ENCODE measurements at places on chromosomes 11 and 22. TPM values are rescaled to one million over a fixed set of nuclear protein-coding genes. Genes with fewer than 3 reads are reported as not detected.
A peak's percentile ranks its signal among the peaks of the same experiment; 100 is the strongest.

The ROBO4 gene
- 278 TPM for total RNA-seq

The NRIP3 gene
- 1.2 TPM for total RNA-seq

DNA sequence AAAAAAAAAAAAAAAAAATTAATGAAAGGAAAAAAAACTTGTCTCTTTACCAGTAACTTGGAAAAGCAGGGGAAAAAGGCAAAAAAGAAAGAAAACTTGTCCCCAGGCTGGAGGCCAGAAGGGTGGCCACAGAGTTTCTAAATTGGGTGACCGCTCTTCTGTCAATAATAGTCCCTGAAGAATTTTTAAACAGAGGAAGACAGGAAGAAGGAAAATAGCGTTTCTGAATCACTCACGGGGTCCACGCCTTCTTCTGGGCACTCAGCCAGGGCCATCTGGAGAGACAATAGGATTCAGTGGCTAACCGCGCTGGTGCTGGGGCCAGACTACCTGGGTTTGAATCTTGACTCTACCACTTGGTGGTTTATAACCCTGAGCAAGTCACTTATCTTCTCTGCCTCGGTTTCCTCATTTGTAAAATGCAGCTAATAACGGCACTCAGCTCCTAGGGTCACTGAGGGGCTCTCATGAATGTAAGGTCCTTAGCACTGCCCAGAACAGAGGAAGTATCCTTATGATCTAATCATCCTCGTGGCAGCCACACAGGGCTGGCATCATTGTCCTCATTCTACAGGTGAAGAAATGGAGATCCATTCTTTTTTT is 7.0 kb downstream of the C11orf86 start:
- peak; percentile 37 for DNase-seq

DNA sequence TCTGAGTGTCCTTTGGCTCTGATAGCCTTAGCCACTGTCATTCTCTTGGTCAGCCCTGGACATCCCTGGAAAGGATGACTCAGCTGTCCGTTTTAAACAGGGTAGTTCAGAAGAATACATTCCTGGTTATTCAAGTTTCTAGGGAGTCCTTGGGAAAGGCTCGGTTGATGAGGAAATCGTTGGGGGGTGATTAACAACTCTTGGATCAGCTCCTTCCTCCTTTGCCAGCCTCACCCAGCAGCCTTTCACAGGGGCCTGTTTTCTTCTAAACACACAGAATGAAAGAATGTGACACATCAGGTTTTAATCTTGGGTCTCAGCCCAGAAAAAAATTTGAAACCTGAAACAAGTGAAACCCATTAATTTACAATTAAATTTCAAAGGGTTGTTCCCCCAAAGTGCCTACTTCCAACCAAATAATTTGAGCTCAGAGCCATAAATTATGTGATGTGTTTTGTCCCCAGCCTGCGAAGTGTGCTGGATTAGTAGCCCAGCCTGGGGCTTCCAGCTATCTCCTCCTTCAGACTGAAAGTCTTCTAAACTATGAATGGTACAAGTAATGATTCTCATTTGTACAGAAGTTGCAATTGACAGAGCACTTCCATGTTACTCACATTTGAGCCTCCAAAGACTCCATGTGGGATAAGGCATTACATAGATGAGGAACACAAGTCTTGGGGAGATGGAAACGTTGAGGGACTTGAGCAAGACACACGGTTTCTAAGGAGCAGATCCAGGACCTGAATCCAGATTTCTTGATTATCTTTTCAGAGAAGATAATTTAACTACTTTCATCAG is 19.3 kb upstream of the MRGPRX2 start:
- DNase-seq, result peak; percentile 86

- no peak for DNase-seq
Observed at GRCh38 chr11:62452261-62452660, 33.4 kb downstream of the SCGB1A1 start.

- no peak for DNase-seq
Observed at GRCh38 chr11:34625576-34625975, 4.7 kb downstream of the EHF start.

- DNase-seq, result no peak
Observed at GRCh38 chr11:118636569-118637290, 29.3 kb downstream of the PHLDB1 start.

DNA sequence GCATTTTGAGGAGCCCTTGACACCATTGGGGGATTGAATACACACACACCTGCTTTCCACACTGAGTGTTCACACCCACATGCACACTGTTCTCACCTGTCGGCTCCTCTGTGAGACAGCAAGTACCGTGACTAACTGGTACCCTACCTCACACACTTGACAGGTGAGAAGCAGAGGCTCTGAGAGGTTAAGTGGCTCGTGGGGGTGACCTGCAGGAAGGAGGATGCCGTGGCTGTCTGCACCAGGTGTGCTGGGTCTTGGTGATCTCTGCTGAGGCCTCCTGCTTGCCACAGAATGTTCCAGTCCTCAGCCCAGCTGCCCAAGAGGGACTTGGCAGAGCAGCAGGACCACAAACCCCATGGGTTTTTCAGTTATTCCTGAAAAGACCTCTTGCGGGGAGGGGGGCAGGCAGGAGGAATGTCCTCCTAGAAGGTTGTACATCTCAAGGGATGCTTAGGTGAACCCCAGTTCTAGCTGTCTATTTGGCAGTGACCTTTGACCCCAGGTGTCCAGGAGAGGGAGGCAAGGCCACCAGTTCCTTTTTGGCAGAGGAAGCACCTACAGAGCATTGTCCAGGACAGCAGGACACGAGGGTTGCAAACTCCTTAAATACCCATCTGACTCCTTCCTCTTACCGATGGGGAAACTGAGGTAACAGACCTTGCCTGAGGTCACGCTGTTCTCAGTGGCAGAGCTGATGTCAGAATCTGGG is 66.0 kb downstream of the SHISAL1 start:
- no peak for DNase-seq

- DNase-seq, result no peak
Observed at GRCh38 chr22:23737696-23738095, 13.2 kb downstream of the ZNF70 start.

GRCh38 chr11:72534371-72535193 is 100.3 kb upstream of the CLPB start:
- DNase-seq, result no peak

- no peak for DNase-seq
Observed at GRCh38 chr11:105705786-105706530, 96.1 kb downstream of the GRIA4 start.

- DNase-seq, result no peak
Observed at GRCh38 chr11:73403541-73403940, 27.3 kb downstream of the RELT start.

DNA sequence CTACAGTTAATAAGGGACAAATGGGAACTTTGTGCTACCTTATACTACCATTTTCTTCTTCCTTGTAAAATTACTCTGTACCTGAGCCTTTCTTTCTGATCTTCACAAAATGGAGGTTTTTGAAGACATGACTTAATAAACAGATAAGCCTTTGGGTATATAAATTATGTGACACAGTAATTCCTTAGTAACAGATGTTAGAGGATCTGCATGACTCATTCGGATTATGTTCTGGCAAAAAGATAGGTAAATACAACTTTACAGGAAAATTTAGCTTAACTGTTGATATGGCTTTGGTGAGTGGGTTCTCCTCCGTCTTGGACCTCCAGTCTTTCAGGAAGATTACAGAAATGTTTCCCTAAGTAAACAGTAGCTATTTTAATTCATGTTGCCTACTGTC is 61.8 kb downstream of the BID start:
- no peak for DNase-seq

- no peak for DNase-seq
Observed at GRCh38 chr22:36589856-36590255, 60.9 kb upstream of the EIF3D start.
